ENCODE measurements at places on chromosomes 3 and 15.

GRCh38 chr3:131007782-131008181 lies 18.8 kb downstream of the ASTE1 start:
- no peak for DNase-seq

DNA sequence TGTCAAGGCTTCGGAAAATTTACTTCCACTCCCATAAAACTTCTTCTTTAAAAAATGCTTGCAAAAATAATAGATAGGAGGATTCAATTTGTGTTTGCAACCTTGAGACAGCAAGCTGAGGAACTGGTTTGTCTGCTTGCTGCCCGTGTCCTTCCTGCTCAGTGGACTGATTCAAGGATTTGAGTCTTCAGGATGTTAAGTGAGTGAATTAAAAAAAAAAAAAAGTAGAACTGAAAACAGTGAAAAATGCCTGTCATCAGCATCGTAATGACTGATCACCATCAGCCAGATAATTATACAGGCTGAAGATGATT lies 453.7 kb downstream of the FGF12 start:
- DNase-seq: no peak

DNA sequence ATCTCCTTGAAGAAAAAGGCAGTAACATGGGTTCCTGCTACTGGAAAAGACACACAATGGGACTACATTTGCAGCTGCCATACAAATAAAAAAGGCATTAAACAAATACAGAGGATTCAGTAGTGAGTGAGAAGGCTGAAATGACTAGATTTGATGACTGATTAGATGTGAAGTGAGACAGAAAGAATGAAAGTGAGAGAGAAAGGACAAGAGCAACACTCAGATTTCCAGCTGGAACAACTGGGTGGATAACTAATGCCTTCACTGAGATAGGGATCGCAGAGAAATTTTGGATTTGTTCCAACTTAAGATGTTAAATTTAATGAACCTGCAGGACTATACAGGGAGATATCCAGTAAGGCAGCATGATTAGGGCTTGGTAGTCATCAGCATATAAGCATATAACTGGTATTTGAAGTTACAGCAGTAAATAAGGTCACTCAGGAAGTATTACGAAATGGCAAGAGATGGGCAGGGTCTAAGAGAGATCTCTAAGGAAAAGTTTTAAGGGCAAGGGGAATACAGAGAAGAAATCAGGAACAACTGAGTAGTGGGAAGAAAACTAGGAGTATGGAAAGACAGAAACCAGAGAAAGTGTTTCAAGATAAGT lies 8.2 kb downstream of the OSBPL11 start:
- DNase-seq: no peak

GRCh38 chr3:43726521-43726920 lies 35.8 kb downstream of the ABHD5 start:
- no peak for DNase-seq

GRCh38 chr3:102916532-102916931 lies 481.7 kb downstream of the ZPLD1 start:
- DNase-seq: no peak

- DNase-seq: no peak
Observed at GRCh38 chr3:198109883-198110282, 149.9 kb downstream of the LMLN start.

Data from NCI-H2081 treated with DMSO at 0.1 percent for 48 hours (cell line).